ENCODE measurements at places on chromosomes 5 and 9. TPM values are rescaled to one million over a fixed set of nuclear protein-coding genes. Genes with fewer than 3 reads are reported as not detected.

The FSD1L gene
- 1.4 TPM for polyA plus RNA-seq

The UGT3A1 gene
- not detected for polyA plus RNA-seq

The TAF11L4 gene
- not detected for polyA plus RNA-seq

The CCNI2 gene
- 1.8 TPM for polyA plus RNA-seq

The RALGPS1 gene
- polyA plus RNA-seq: 7.0 TPM

The MLANA gene
- not detected for polyA plus RNA-seq

The ELAVL2 gene
- polyA plus RNA-seq: 0.02 TPM

The OTP gene
- not detected for polyA plus RNA-seq

The HSPB3 gene
- polyA plus RNA-seq: 0.76 TPM

The RNF183 gene
- 1.5 TPM for polyA plus RNA-seq

The CDH9 gene
- not detected for polyA plus RNA-seq

The MRPS30 gene
- 13.6 TPM for polyA plus RNA-seq

The DMRT3 gene
- polyA plus RNA-seq: not detected

The PDE4D gene
- 1.5 TPM for polyA plus RNA-seq

The SLCO6A1 gene
- polyA plus RNA-seq: not detected

The NMUR2 gene
- polyA plus RNA-seq: 0.02 TPM

The MYORG gene
- 1.8 TPM for polyA plus RNA-seq

Data from pancreas (tissue), 10 donors.